GM19239 (cell line): ENCODE measurements at places on chromosomes 6 and 20.

GRCh38 chr6:21171801-21172200 lies 421.8 kb upstream of the SOX4 start:
- DNase-seq = no peak

- no peak for DNase-seq
Measured at GRCh38 chr6:106141441-106142237, 55.5 kb downstream of the PRDM1 start.

- DNase-seq = no peak
Measured at GRCh38 chr6:51472745-51473487, 614.5 kb downstream of the PKHD1 start.

DNA sequence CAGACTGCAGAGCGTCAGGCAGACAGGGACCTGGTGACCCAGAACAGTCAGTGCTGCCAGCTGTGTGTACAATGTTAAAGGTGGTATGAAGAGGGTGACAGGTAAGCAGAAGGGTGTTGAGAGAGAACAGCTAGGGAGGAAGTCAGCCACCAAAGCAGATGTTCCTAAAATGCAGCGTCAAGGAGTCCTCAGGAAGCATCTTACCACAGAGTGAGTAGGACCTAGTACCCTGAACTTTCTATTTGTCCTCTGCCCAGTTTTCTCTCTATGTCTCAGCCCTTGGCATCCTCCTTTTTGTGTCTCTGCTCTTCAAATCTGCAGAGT lies 14.2 kb downstream of the STMND1 start:
- DNase-seq = no peak

- DNase-seq = no peak
Measured at GRCh38 chr6:131053546-131054240, 9.4 kb downstream of the EPB41L2 start.

GRCh38 chr20:3082955-3083952 lies 1.3 kb downstream of the AVP start:
- no peak for DNase-seq

DNA sequence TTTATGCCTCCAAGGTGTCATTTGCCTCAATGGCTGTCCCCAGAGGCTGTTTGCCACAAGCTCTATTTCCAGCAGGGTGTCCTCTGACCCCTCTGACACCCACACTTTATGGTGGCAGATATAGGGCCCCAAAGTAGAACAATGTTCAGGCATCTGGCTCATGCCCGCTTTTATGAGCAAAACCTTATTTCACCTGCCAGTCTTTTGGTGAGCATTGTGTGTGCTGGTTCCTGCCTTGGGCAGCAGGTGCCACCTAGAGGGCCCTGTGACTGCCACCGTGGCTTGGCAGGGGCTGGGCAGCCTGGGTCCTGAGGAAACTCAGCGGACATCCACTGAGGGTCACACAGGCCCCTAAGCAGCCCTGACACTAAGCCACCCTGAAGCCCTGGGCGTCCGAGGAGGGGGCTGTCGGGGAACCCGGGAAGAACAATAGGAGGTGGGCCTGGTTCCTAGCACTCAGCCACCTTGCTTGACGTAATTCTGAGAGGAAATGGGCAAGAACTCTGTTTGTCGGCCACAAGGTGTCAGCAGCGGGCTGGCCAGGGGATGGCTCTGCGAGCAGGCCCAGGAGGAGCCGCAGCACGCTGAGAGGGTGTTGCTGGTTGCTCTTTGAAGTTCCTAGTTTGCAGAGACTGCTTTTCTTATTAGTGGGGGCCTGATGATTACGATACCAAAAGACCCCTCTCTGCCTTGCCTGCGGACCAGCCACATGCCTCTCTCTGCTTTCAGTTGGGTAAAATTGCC lies 148.9 kb downstream of the SCML4 start:
- peak; percentile 68 for DNase-seq

- DNase-seq = no peak
Measured at GRCh38 chr6:7761051-7761450, 35.2 kb downstream of the BMP6 start.

DNA sequence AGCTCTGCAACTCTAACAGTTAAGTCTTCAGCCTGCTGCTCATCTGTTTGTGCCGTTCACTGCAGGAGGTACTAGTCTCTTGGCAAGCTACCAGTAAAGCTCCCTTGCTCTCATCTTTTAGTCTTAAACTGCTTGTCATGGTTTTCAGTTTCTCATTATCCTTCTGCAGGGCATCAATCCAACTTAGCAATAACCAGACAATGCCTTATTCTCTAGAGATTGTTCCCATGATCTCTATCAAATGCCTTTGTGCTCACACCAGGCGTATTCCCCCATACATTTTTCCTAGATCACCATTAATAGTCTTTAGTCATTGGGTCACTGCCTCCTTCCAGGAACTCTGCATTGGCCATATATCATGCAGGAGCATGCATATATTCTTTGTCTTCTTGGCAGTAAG lies 171.3 kb downstream of the GRM1 start:
- DNase-seq = no peak

GRCh38 chr6:156727715-156728385 lies 49.3 kb upstream of the ARID1B start:
- DNase-seq = no peak

- DNase-seq = no peak
Measured at GRCh38 chr20:49291200-49291599, 13.3 kb upstream of the ZNFX1 start.

DNA sequence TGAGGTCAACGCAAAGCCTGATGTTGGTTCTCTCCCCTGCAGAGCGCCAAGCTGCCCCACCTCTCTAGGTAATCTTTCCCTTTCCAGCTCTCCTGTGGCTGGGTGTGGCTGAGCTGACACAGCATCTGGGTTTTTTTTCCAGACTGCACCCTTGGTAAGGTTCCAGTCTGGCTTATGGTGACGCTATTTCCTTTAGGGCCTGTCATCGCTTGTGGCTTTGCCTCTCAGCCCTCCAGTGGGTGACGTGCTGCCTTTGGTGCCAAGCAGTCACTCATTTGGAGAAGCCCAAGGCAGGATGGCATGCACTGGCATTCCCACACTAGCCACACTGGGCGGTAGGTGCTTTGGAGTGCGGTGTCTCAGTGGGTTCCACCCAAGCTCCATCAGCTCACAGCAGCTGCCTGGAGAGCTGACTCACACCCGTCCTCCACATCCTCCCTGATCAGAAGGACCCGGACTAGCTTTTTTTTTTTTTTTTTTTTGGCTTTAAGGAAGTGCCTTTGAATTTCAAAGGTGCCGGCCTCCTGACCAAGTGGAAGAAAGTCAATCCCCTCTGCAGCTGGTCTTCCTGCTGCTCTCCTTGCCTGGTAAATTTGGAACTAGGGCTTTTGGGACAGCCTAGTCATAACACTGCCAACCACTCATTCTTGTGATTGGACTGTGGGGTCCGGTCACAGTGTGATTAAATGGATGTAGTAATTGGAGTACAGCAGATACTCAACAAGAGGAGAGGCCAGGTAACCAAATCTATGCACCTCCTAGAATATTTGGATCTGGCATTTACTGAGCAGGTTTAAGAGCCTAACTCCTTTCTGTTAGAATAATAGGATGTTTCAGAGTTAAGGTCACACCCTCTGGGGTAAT lies 153.6 kb downstream of the CD83 start:
- DNase-seq = no peak

DNA sequence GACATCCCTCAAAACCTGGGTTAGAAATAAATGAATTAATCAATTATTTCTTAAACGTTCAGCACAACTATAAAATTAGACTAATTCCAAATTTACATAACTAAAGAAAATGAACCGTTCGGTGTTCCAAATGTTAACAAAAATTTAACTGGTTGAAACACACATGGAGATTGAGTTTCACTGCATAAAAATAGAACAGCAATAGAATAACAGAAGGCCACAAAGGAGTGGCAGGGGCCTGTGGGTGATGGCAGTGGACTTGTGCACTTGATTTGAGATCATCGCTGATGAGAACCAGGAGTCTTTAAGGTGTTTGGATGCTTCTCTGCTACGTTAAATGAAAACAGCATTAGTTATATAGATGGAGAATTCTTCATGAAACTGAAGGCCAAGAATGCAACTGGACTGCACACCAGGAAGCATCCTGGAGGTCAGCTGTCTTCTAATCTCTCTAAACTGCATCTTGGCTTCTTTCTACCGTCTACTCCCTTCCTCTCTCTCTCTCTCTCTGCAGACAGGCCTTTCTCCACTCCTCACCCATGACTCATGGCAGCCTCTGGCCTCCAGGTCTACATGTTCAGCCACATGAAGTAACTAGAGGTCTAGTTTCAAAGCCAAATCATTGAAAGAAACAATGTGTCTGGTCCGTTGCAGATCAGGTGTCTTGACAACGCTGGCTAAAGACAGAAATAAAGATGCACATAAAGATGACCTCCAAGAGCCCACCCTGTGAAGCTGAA lies 111.3 kb downstream of the SIM1 start:
- no peak for DNase-seq

DNA sequence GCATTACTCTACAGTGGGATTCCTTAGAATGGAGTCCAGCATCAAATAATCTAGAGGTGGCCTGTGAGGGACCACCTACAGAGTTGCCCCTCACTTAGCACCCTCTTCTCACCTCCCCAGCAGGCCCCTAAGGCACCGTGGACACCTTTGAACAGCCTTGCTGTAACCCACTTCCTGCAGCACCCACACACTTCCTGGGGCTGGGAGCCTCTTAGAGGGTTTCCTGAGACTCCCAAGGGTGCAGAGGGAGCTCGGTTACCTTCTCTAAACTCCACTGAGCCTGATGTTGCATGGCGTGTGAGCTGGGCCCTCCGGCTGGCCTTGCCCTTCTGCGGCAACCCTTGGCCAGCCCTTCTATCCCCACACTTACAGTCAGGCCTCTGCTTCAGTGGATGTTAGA lies 7.3 kb upstream of the SIRPG start:
- peak; percentile 8 for DNase-seq

DNA sequence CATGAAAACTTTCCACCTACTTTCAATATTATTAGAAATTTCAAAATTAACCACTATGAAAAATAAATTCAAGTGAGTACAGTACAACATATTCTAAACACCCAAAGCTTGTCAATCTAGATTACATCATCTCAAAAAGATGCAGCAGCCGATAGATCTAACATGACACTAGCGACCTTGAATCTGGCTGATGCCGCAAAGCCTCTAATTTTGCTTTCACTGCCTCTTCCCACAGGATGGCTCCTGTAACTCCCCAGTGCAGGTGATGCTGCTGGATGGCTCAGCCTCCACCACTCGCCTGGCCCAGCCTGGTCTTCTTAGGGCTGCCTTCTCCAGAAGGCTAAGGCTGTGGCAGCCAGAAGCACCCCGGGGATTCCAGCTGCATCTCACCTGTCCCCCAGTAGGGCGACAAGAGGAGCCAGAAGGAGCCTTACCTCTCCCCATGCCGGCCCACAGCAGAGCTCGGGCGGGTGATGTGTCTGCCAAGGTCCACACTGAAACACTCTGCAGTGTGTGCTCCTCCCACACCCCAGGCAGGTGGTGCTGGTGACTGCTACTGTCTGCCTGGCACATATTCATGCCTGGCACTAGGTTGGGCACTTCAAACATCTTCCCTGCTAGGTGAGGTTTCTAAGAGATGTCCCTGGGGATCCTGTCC lies 82.1 kb downstream of the SLC23A2 start:
- DNase-seq = no peak

DNA sequence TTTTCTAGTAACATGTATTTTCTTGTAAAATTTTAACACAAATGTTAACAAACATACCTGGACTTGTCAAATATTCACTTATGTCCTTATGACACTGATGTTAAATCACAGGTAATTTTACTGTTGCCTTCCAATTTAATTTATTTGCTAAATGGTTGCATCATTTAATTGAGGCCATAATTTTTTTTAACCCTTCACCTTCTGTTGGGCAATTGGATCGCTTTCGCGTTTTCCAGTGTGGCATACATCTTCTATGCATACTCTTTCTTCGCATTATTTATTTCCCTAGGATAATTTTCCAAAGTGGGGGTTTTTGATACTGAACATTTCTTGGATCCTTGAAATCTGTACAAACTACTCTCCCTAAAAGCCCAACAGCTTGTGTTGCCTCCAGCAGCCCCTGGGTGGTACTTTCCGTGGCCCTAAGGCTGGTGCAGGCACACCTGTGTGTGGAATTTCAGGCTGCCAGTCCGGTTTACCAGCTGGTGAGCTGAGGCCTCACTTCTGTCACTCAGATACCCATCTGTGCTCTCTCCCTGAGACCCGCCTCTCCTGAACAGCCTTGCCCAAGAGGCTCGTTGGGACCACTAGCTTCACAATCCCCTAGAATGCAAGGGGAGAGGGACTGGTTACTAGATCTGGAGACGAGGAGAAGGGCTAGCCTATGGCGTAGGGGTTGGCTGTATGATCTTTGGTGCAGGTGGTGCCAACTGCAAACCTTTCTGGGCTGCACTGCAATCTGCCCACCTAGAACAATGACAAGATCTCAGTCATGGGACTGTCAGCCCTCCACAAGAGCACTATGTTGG lies 11.2 kb upstream of the C20orf144 start:
- DNase-seq = no peak

GRCh38 chr20:47320990-47321805 lies 35.3 kb downstream of the ZMYND8 start:
- DNase-seq = no peak

GRCh38 chr6:5828296-5828695 lies 178.4 kb downstream of the NRN1 start:
- DNase-seq = no peak

GRCh38 chr6:138958595-138958994 lies 29.5 kb downstream of the REPS1 start:
- DNase-seq = no peak

- no peak for DNase-seq
Measured at GRCh38 chr20:32230707-32231106, 23.0 kb downstream of the POFUT1 start.

DNA sequence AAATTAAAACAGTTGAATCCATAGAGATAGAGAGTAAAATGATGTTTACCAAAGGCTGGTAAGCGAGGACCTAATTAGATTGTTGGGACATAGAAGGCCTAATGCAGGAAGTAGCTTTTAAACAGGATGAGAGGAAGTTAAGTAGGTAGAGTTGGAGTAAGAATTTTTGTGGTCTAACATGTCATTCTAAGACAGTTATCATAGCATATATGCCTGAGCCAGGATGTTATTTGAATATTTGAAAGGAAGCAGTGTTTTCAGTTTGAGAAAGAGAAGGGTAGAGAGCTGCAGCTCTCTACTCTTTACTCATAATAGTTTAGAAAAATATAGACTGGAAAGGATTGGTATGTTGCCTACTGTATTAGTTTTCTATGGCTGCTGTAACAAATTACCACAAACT lies 121.6 kb downstream of the MEI4 start:
- DNase-seq = no peak

GRCh38 chr6:47004463-47004862 lies 37.7 kb downstream of the ADGRF1 start:
- DNase-seq = no peak

GRCh38 chr6:34285448-34286164 lies 36.8 kb upstream of the SMIM29 start:
- DNase-seq = no peak

DNA sequence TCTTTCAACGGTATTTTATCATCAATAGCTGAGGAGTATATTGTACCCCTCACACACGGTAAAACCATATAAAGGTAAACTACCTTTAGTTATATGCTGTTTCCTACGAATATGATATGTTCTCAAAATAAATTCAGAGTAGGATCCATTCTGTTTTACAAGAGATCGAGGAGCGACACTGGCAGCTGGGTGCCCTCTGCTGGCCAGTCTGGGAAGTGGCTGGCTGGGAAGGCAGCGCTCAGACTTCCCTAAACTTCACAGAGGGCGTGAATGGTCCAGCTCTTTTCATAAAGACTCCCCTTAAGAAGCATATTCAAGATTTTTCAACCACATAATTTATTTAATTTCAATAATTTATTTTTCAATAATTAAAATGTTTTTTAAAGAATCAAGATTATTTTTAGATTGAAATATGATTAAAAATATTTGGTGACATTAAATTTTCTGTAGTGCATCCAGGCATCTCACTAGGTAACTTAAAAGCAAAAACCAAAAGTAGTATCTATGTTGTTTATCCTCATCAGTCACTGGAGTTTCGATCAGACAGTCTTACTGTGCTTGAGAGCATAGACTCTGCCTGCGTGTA lies 187.5 kb upstream of the PDE10A start:
- peak; percentile 76 for DNase-seq
